ENCODE measurements at places on chromosomes 3 and 15.

- DNase-seq = no peak
These were observed 242.8 kb upstream of the PDZRN3 start for GRCh38 chr3:73867524-73867923.

GRCh38 chr3:194070220-194070633, 65.7 kb upstream of the HES1 start:
- no peak for DNase-seq

- no peak for DNase-seq
These were observed 55.2 kb downstream of the CMSS1 start for GRCh38 chr3:99872923-99873254.

DNA sequence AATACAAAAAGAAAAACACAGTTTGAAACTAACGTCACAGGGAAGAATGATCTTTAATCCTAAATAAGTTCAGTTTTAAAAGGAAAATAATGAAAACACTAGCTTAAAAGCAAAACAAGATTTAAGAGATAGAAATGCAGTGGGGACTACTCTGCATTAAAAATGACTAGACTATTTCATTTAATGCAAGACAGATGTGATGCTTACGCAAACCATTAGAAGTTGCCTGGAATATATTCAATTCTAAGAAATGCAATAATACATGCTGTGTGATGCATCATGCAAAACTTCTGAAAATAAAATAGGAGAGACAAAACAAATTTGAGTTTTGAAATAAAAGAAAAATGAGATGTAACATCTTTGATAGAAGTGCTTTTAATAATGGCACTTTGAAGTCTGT, 97.6 kb upstream of the STRIT1 start:
- DNase-seq = no peak

DNA sequence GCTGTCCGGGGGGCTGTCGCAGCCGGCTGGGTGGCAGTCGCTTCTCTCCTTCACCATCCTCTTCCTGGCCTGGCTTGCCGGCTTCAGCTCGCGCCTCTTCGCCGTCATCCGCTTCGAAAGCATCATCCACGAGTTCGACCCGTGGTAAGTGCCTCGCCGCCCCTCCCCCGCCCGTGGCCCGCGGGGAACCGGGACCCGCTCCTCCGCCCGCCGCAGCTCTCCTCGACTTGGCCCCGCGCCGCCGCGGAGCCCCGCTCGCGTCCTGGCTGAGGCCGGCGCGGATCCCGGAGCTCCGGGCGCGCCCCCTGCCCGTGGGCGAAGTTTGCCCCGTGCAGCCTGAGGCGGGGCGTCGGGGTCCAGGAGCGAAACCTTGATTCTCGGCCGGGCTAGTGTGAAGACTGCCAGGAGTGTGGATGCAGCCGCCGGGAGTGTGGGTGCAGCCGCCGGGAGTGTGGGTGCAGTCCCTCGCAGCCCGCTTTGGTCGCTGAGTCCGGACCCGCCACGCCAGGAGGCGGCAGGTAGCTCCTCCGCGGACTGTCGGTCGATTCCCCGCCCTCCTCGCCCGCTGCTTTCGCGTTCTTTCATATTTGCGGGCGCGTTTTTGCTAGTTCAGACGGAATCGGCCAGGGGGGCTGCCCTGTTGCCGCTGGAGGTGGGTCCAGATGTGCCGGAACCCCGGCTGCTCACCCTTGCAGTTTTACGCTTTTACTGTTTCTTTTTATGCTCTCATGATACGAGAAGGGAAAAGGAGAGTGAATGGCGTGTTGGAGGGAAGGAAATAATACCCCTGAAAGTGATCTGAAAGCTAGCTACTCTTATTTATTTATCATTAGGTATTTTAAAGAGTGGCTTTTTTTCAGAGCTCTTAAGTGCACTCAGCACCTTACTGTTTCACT, 692 bp downstream of the STT3B start:
- DNase-seq = no peak

- DNase-seq = no peak
These were observed 71.8 kb downstream of the TMEM44 start for GRCh38 chr3:194561306-194561974.

DNA sequence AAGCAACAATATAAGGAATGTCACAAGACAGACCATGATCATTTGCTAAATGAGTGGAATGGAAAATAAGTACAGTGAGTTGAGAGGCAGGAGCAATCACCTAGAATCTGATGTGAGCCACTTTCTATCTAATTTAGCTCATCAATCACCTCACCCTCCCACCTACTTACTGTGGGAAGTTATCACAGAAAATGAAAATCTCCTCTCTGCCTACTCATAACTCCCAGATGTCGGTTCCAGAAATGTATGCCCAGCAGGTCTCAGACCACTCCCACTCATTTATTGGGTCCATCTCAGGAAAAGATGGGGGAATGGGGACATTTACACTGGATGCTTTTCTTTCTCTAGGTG, 270.9 kb downstream of the FHIT start:
- DNase-seq = no peak

GRCh38 chr3:87173776-87174175, 53.3 kb upstream of the CHMP2B start:
- DNase-seq = no peak

DNA sequence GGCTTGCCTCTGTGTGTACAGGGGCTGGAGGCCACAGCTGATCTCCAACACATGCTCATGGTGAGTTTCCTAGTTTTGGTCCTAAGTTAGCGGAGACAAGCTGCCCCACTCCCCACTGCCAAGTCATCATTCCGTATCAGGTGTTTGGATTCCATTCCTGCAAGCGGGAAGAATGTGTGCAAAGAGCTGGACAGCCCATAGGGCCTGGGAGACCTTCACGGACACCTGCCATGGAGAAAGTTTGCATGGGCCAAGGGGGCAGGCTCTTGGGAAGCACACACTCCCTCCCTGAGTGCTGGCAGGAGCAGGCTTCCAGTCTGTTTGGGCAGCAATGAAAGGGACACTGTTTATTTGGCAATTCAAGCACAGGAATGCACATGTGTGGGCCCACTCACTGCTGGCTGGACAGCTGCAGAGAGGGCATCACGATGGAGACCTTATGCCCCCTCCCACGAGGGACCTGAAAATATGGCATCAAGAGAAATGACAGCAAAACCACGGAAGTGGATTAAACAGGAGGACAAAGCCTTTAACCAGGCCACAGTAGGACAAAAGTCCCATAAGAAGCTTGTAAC, 149.7 kb downstream of the KLF13 start:
- DNase-seq = no peak

- DNase-seq = no peak
These were observed 37.9 kb downstream of the MYO5C start for GRCh38 chr15:52257734-52258062.

- no peak for DNase-seq
These were observed 355.3 kb upstream of the RORA start for GRCh38 chr15:61584410-61584809.

DNA sequence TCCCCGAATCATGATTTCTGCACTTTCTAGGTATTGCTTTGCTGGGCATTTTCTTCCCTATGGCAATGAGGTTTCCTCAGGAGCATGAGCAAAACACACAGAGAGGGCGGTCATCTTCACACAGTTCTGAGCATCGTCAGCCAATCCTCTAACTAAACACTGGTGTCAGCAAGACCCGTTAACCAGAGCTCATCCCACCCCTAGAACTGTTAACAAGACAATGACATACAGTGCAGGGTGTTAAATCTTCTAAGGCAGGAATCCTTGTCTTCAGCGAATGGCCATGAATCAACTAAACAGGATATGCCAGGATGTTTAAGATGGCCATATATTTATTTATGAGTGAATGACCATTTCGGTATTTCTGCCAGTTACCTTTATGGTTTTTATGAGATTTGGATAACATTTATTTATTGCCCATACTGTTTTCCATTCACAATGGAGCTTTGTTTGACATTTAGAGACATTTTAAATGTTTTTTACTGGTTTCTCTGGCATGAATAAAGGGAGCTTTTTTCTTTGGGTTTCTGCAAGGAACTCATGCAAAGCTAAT, 411.5 kb upstream of the PROK2 start:
- DNase-seq = no peak

DNA sequence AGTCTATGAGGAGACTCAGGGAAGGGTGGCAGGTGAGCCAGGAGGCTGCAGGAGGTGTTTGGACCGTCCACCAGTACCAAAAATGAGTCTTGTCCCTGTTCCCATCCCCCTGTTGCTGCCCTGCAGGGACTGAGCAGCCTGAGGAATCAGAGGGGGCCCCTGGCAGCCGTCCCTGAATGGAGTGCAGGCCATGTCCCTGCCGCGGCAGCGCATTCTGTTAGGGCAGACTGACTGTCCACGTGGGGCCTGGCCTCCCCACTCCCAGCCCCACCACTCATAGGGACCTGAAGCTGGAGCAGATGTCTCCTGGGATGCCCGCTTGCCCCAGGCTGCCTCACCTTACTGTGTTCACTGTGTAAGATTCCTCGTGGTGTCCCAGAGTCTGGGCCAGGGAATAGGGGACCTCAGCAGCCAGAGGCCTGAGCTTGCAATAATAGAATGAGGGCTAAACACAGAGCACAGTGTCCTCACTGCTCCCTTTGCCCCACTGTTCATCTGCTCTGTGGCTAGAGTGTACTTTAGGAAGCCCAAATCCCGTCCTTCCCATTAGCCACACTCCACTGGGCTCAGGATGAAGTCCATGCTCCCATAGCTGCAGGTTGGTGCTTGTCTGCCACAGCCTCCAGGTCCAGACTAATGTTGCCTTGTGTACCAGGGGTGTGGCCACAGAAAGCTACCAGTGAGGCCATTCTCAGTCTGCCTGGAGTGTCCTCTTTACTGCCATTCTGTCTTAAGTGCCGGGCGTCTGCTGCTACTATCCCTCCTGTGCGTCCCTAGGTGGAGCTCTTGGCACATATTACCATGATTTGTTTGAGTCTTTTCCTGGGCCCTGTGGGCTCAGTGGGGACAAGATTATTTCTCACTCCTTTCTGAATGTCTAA, 63.2 kb downstream of the HCN4 start:
- no peak for DNase-seq

DNA sequence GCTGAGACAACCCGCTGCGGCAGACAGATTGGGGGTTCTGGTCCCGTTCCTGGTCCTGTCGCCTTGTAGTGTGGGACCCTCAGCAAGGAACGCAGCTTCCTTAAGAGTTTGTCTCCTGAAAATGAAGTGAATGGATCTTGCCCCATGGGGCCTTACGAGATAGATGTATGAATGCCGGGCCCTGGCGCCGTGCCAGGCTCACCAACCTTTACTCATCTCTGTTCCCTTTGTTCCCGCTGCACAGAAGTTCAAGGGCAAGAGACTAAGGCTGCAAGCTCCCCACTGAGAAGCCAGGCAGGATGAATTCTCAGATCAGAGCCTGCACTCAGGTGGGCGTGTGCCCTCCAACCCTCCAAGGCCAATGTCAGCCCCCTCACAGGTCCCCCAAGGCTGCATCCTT, 162.7 kb upstream of the IQSEC1 start:
- no peak for DNase-seq

DNA sequence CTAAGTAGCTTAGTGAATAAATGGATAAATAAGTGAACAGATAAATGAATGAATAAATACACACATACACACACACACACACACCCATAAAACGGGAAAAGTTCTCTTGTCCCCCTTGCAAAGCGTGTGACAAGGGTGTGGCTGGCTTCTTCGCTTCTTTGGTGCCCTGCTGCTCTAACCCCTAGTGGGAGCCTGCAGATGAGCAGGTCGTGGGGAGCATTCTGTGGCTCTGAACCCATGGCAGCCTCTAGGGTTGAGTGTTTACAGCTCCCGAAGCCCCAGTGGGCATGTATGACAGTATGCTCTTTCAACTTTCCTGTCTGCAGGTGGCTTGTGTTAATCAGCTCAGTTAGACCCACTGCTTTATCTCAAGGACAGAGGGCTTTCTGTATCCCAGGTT, 582.3 kb downstream of the EDEM1 start:
- no peak for DNase-seq

DNA sequence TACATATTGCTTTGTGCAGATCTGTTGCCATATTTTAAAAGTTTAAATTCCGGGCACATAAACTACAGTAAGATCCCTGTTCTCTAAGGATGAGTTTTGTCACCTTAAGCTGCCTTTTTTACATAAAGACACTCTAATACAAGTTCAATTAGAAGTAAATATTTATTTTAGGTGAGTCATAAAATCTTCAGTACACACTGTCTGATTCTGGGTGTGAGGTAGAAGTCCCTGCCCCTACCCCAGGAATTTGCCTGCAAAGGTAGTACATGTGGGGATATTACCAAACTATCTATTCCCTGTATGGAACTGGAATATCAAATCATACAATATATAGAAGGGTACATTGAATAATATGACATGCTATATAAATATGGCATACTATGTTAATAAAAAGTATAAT, 6.3 kb downstream of the SCG3 start:
- no peak for DNase-seq

DNA sequence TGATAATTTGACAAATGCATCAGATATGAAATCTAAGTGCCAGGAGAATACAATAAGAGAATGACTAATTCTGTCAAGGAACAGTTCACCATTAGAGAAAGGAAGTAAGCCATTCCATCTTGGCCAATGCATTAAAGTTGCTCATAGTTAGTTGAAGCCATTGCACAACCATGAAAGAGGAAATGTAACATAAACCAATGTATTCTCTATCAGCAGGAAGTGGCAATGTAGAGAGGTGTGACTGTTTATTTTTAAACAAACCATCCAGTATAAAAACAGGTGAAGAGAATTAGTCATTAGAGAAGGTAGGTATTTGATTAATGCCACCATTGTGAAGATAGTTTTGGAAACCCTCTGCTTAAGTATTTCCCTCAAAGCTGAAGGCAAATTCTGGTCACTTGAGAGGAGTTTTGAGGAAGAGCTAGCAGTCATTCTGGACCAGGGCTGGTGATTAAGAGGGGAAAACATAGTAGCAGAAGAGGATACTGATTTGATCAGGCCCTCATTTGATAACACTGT, 10.7 kb upstream of the ANXA2 start:
- DNase-seq = peak; percentile 8

- DNase-seq = no peak
These were observed 641.5 kb upstream of the NECTIN3 start for GRCh38 chr3:110430146-110430545.

DNA sequence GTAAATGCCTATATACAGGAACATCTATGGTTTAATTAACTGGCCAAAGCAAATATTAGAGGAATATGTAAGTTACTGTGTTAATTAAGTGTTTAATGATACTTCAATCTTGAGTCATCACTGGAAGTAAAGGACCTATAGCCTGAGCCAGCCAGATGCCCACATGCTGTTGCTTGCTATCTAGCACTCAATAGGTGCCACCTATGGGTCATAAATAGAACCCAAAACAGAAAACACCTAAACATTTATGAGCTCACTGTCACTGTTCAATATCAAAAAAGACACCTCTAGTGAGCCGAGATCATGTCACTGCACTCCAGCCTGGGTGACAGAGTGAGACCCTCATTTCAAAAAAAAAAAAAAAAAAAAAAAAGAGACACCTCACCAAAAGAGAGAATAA, 48.4 kb upstream of the IP6K2 start:
- DNase-seq = no peak
